ENCODE measurements at places on chromosomes 7 and 10.

GRCh38 chr10:112775892-112776674, 174.0 kb upstream of the TCF7L2 start:
- no peak for DNase-seq

- DNase-seq: no peak
These were observed 8.0 kb downstream of the TAS2R16 start for GRCh38 chr7:122987463-122987862.

GRCh38 chr7:27685209-27685608, 22.5 kb upstream of the HIBADH start:
- DNase-seq: no peak

DNA sequence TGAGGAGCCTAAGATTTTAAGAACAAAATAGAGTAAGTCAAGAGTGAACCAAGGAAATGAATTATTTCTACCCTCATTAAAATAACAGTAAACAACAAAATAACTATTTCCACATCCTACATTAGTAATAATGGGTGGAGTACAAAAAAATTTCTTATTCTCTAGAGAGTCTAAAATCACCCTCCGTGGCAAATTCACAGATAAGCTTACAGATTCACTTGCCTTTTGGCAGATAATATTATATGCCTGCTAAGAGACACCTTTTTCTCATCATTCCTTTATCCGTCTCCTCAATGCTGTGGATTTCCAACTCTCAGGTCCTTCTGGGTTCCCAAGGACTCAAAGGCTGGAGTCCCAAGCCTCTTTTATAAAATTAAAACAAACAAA, 2.2 kb upstream of the EPC1 start:
- DNase-seq: no peak

- no peak for DNase-seq
These were observed 122.4 kb downstream of the PAXIP1 start for GRCh38 chr7:154880513-154880912.

DNA sequence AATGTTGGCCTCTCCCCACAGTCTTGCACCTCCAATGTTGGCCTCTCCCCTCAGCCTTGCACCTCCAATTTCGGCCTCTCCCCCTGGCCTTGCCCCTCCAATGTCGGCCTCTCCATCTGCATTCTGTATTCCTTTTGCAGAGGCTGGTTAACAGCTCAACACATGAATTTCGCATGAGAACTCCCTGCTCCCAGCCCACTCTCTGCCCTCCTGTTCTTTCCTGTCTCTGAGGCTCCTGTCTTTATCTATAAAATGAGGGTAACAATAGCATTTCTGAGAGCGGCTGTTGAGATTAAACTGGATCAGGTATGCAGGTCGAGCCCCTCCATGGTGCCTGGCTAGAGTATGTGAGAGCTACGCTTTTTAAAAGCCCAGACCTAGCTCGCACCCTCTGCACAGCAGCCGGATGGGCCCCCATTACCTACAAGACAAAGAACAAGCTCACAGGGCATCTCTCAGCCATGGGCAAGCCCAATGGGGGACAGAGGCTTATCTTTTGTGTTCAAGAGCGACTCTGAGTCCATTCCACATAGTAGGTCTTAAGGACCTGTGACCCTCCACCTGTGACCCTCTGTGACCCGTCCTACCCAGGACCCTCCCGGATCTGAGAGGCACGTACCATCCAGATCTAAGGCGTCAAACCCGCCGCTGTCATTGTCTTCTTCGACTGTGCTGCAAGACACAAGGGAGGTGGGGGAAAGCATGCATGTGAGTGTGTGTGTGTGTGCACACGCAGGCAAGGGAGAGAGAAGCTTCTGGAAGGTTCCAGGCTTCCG, 82.2 kb upstream of the GNA12 start:
- no peak for DNase-seq

DNA sequence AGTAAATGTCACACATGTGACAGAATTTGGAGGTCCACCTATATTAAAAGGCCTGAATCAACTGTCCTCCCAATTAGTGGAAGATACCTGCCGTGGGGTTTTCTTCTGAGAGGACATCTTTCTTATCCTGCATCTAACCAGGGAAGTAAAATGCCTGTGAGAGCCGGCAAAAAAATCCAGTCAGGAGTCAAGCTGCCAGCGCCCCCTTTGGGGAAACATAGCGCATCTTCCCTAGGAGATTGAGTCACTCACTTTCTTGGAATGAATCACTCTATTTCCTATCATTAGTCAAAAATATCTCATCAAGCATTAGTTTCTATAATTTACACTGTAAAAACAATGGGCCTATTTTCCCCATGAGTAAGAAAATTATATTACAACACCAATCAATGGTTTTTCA, 66.4 kb upstream of the ANK3 start:
- DNase-seq: no peak

- DNase-seq: no peak
These were observed 170.1 kb upstream of the SEMA3A start for GRCh38 chr7:84364708-84365107.

DNA sequence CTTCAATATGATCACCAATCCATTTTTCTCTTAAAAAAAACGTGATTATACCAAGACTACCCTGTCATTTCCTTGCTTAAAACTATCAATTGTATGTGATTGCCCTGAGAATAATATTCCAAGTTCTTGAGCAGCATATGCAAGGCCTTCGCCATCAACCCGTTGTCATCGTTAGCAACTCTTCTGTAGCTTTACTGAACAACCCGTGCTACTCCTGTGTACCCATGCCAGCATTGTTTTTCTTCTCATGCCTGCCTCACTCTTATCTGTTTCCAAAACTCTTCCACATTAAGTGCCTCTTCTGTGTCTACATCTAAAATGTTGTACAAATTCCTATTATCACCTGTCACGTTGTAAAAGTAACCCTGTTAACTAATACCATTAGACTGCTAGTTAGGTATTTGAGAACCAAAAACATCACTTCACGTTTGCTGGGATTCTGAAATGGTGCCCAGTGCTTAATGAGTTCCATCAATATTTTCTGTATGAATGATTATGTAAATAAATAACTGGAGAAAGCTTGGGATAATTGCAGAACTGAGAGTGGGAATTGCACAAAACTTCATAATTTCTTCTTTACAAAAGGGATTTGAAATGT, 10.5 kb downstream of the CAV2 start:
- no peak for DNase-seq

GRCh38 chr10:127435246-127435645, 113.9 kb upstream of the NPS start:
- no peak for DNase-seq

- no peak for DNase-seq
These were observed 852.8 kb upstream of the CELF2 start for GRCh38 chr10:10164848-10165247.

DNA sequence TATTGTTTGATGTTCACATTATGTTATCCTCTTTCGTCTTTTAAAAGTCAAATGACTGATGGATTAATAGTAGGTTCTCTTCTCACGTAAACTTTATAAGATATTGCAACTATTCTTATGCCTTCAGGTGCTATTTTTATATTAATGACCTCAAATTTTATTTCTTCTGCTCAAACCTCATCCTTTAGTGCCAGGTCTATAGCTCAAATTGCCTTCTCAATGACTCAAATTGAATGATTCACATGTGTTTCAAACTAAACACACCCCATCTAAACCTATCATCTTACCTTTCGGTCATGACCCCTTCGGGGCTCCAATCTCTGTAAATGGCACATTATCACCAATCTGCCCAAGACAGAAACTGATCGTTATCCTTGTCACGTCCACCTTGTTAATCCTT, 22.0 kb upstream of the LIPF start:
- no peak for DNase-seq

DNA sequence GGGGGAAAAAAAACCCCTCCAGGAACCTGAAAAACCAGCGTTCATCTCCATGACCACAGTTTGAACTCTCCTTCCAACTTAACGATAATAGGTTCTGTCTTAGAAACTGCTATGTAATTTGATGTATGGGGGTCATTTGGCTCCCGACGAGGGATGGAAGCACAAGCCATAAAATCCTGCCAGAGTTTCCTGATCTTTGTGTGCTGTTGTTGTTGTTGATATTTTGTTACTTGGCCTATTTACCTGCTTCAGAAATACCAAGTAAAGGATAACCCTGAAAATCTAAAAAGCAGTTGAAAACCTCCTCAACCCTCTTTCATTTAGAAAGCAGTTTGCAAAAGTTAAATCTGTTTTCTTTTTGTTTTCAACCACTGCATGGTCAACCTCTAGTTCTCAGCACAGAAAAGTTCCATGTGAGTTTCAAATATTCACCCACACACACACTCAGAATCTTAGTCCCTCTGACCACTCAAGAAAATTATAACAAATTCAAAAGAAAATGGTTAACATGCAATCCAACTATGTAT, 9.3 kb upstream of the HOXA2 start:
- DNase-seq: no peak

DNA sequence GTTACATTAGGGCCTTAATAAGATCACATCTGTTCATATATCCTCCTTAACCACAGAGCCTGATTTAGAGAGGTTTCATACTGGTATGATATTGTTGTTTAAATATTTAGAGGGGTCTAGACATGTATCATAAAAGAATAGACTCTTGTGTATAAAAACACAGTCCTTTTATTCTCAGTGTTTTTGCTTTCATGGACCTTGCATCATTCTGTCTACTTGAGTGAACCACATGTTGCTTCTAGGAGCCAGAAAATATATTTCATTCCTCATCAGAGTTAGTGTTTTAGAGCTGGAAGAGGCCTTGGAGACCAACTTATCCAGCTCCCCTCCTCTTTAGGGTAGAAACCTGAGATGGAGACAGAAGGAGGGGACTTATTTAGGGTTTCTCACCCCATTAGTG, 312.8 kb downstream of the LRMDA start:
- DNase-seq: no peak

DNA sequence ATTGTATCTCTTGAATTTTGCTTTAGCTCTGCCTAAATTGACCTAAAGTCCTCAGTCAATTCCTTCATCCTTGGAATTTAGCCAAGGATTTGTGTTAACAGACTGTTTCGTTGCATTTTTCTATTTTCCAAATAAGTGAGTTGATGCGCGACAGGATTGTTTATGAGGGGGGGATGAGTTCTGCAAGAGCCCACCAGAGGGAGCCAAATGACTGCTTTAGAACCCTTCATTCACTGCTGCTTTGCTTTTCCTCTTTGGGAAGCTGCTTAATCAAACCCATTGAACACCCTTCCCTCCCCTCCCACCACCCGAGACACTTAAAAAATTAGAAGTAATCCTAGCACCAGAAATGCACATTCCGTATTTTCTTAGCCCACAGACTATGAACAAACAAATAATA, 33.7 kb upstream of the PTF1A start:
- DNase-seq: no peak

DNA sequence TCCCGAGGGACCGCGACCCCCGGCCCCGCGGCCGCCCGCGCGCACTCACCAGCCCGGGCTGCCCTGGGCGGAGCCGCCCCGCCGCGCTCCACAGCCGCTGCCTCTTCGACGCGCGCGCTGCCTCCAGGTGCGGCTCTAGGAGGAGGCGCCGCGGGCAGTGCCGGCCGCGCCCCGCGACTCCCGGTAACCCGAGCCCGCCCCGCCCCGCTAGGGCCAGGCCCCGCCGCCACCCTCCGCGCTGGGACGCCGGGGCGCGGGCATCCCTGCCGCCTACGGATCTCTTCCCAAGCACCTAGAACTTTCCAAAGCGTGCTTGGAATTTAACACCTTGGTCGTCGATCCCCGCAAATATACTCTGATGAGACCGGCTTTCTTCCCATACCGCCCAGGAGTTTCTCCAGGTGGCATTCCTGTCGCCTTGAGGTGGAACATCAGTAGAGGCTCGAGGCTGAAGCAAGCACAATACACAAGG, at the start of gene SLC26A5:
TSS of gene SLC26A5 (minus strand) at position 159 of the 472 bp plus-strand sequence. CDS start 24,693 bp downstream, outside the sequence.
- no peak for DNase-seq

DNA sequence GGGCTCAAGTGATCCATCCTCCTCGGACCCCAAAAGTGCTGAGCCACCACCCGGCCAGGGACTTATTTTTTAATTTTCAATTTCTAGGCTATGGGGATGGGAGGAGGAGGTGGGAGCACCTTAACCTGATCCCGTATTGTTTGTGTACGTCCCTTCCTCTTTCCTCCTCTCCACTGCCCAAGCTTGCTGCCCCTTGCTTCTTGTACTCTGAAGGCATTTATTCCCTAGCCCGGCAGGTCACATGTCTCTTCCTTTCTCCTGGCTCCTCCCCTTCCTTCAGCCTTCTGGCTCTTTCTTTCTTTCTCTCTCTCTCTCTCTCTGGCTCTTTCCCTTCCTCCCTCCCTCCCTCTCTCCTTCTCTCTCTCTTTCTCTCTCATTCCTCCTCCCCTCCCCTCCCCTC, 56.0 kb downstream of the COL26A1 start:
- no peak for DNase-seq

DNA sequence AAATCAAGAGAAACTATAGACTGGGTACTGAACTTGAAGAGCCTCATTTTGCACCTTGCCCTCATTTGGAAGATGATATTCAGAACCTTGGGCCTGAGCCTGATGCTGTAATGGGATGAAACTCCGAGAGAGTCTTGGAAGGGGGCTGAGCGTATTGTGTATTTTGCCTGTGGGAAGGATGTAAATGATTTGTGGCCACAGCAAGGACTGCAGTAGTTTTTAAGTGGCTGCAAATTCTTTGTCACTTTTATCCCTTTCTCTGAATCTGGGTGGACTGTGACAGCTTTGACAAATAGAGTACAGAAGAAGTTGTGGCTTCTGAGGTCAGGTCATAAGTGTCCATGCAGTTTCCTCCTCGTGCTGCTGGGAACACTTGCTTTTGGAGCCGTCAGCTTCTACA, 221.2 kb downstream of the ADRA2A start:
- no peak for DNase-seq

DNA sequence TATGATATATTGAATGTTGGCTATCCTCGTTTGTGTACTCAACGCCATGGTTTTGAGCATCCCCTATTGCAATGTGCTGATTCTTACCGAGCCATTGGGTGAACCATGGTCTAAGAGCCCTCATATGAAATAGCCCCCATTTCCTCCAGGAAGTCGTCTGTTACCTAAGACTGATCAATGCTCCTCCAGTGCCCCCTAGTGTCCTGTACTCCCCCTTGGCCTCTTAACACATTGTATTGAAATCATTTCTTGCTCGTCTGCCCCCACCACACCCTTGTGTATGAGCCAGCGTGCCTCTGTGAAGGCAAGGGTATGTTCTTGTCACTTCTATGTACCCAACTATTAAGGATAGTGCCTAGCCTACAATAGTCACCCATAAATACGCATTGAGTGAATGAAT, 11.2 kb upstream of the SLC35B4 start:
- no peak for DNase-seq

GRCh38 chr10:86148117-86148516, 218.5 kb downstream of the GRID1 start:
- no peak for DNase-seq

GRCh38 chr10:76667408-76668370, 969.9 kb downstream of the KCNMA1 start:
- DNase-seq: no peak

Data from vagina (tissue), 2 donors.